ENCODE measurements at places on chromosomes 1 and 21.

DNA sequence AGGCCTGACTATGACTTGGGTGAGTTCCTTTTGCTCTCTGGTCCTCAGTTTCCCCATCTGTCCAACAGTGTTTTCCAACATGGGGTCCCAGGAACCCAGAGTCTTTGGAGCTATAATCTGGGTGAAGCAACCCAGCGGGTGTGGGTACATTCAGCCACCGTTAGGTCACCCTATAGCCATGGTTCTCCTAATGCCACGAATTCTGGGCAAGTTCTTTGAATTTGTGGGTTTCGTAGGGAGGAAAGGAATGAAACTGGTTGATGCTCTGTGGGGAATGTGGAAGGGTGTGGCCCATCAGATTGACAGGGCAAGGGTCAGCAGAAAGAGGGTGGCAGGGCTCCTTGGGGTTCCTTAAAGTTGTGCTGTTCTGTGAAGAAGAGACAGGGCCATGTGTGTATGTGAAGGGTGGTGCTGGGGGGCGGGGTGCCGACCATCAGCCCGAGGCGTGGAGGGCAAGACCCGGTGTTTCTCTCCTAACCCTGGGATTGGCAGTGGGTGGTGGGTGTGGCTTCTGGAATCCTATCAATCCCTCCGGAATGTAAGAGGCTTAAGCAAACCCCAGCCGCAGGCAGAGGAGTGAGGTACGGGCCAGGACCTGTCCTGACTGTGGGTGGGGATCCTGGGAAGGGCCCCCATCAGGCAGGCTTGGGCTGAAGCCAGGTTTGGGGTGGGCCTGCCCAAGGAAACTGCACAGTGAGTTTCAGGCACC lies 35.5 kb upstream of the ZNF362 start:
- peak; percentile 61 for DNase-seq
- no peaks in the 10 kb centered on the region for H3K36me3 ChIP-seq
- no peaks in the 10 kb centered on the region for H3K4me1 ChIP-seq
- H3K27ac ChIP-seq: no peak overlapping the region

DNA sequence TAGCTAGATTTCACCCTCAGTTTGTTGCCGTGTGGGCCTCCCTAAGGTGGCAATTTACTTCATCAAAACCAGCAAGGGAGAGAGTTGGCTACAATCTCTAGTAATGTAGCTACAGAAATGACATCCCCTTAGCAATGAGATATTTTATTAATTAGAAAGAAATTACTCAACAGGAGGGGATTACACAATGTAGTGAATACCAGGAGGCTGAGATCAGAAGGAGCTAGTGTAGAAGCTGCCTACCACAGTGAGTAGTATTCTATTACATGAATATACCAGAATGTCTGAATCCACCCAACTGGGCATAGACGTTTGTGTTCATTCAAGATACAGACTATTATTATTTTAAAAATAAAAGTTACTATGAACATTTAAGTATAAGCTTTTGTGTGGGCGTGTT lies 868.2 kb upstream of the CXADR start:
- H3K36me3 ChIP-seq: no peaks in the 10 kb centered on the region
- H3K4me3 ChIP-seq: no peak overlapping the region
- H3K4me1 ChIP-seq: no peaks in the 10 kb centered on the region
- H3K27ac ChIP-seq: no peak overlapping the region
- no peaks in the 10 kb centered on the region for H3K27me3 ChIP-seq

- H3K4me1 ChIP-seq: peaks cover 2% of the 10 kb centered on the region
- H3K27me3 ChIP-seq: no peaks in the 10 kb centered on the region
- H3K36me3 ChIP-seq: no peaks in the 10 kb centered on the region
Measured at GRCh38 chr1:173052681-173053196, 2.0 kb upstream of the TNFSF18 start.

GRCh38 chr1:11298390-11299224 lies 25.6 kb downstream of the UBIAD1 start:
- no peaks in the 10 kb centered on the region for H3K4me1 ChIP-seq
- no peak overlapping the region for H3K4me3 ChIP-seq
- H3K27me3 ChIP-seq: no peaks in the 10 kb centered on the region
- no peak for DNase-seq

GRCh38 chr1:154729577-154729976 lies 121.6 kb upstream of the ADAR start:
- H3K36me3 ChIP-seq: no peaks in the 10 kb centered on the region
- H3K4me3 ChIP-seq: no peak overlapping the region
- no peak overlapping the region for H3K27ac ChIP-seq
- no peaks in the 10 kb centered on the region for H3K27me3 ChIP-seq

GRCh38 chr1:175649416-175649815 lies 94.0 kb downstream of the TNR start:
- H3K36me3 ChIP-seq: no peaks in the 10 kb centered on the region
- DNase-seq: no peak
- H3K4me1 ChIP-seq: no peaks in the 10 kb centered on the region
- H3K27ac ChIP-seq: no peak overlapping the region
- H3K4me3 ChIP-seq: no peak overlapping the region

DNA sequence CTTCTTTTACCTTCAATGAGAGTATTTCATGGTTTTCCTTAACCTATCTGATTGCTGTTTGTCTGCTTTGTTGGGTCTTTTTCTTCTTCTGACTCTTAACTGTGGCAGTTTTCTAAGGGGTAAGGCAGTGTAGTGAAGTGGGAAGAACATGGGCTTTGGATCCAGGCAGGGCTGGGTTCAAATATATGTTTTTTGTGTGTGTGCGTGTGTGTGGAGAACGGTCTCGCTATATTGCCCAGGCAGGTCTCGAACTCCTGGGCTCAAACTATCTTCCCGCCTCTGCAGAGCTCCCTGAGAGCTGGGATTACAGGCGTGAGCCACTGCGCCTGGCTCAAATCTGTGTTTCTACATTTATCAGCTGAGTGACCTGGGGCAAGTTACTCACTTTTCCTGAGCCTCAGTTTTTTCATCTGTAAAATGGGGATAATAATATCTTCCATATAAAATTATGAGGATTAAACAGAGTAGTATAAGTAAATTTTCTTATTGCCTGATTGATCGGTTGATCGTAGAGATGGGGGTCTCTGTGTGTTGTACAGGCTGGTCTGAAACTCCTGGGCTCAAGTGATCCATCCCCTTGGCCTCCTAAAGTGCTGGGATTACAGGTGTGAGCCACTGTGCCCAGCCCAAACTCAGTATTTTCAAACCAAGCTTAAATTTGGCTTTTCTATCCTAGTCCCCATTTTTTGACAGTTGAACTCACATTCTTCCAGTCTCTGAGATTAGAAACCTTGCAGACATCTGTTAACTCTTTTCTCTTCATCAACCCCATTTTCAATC lies 36.0 kb upstream of the MACF1 start:
- H3K27ac ChIP-seq: no peak overlapping the region
- H3K36me3 ChIP-seq: no peaks in the 10 kb centered on the region
- DNase-seq: no peak

- H3K36me3 ChIP-seq: no peaks in the 10 kb centered on the region
- no peak overlapping the region for H3K4me3 ChIP-seq
- no peak for DNase-seq
- no peaks in the 10 kb centered on the region for H3K27me3 ChIP-seq
- H3K4me1 ChIP-seq: no peaks in the 10 kb centered on the region
Measured at GRCh38 chr1:206923009-206923960, 1.5 kb upstream of the FCMR start.

GRCh38 chr1:181140398-181140797 lies 51.9 kb downstream of the IER5 start:
- no peaks in the 10 kb centered on the region for H3K36me3 ChIP-seq
- H3K27ac ChIP-seq: peak overlapping the region; percentile 93
- no peaks in the 10 kb centered on the region for H3K27me3 ChIP-seq
- H3K4me1 ChIP-seq: peaks cover 33% of the 10 kb centered on the region
- DNase-seq: no peak

DNA sequence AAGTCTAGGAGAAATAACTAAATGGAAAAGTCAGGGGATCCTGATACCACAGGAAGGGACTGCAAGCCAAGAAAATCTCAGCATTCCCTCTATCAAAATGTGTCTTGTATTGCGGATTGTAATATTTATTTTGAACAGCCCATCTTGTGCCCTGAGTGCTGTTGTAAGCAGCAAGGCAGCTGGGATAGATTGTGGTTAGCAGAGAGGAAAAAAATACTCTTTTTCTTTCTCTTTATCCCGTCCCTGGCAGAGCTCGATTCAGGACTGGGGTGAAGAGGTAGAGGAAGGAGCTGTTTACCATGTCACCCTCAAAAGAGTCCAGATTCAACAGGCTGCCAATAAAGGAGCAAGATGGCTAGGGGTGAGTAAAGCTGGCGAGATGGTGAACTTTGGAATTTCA lies 1.2 kb downstream of the RGL1 start:
- DNase-seq: peak; percentile 64
- no peaks in the 10 kb centered on the region for H3K36me3 ChIP-seq
- H3K4me3 ChIP-seq: peak overlapping the region; percentile 77
- peaks cover 25% of the 10 kb centered on the region for H3K4me1 ChIP-seq
- H3K27ac ChIP-seq: peak overlapping the region; percentile 57
- no peaks in the 10 kb centered on the region for H3K27me3 ChIP-seq

DNA sequence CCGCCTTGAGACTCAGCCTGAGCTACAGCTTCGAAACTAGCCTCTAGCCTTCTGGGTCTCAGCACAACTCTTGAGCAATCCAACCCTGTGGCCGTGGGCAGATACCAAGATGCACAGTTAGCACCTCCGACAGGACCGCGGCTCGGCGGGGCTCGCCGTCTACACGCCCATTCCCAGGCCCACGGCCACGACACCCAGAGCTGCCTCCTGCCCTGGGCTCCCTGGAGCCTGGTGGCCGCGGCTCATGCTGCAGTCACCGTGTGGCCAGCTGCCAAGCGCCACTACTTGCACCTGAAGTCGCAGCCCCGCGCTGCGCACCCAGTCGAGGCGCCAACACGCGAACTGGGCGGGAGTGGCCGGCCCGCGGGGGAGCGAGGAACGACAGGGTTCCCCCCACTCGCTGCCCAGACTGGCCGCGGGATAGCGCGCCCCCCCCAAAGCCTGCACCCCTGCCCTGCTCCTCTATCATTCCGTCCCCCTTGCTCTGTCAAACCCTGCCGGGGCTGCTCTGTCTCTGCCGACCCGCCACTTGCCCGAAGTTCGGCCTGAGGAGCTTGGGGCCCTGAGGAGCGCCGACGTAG lies 729 bp upstream of the CDCA8 start:
- no peaks in the 10 kb centered on the region for H3K27me3 ChIP-seq
- H3K36me3 ChIP-seq: peaks cover 2% of the 10 kb centered on the region

- no peaks in the 10 kb centered on the region for H3K27me3 ChIP-seq
- H3K36me3 ChIP-seq: no peaks in the 10 kb centered on the region
- no peak for DNase-seq
Measured at GRCh38 chr1:175757381-175758015, 14.1 kb upstream of the TNR start.

DNA sequence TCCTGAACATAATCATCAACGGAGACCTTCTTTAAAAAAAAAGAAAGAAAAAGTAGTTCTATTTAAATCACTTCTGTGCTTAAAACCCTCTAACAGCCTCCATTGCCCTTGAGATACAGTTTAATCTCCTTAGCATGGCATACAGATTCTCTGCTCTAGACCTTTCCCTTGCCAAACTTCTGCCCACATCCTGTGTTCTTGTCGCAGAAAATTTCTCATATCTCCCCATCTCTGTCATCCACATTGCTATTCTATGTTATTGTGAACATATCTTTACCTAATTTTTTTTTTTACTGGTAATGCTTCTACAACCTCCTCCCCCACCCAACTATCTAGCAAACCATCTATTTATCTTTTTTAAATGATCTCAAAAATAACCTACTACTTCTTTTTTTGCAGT lies 135.7 kb upstream of the PROX1 start:
- H3K27ac ChIP-seq: no peak overlapping the region
- no peaks in the 10 kb centered on the region for H3K4me1 ChIP-seq
- no peaks in the 10 kb centered on the region for H3K27me3 ChIP-seq

- H3K27ac ChIP-seq: peak overlapping the region; percentile 98
- DNase-seq: peak; percentile 18
Measured at GRCh38 chr1:15833069-15833679, 14.3 kb upstream of the SPEN start.
